ENCODE measurements at places on chromosomes 2 and 18.
A peak's percentile ranks its signal among the peaks of the same experiment; 100 is the strongest.

DNA sequence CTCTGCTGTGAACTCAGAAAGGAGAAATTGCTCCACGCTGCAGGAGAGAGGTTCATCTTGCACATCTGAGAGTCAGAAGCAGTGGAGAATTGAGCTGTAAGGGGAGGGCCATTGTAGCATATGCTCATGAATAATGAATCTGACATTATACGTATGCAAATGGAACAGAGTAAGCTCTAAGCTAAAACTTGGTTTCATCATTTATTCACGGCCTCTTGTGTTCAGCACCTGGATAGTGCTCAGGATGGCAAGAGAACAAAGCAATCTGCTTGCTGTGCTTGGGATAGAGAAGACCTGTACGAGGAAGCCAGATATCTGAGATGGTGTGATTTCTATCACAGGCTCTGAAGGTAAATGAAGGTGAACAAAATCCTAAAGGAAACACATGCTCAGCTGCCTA lies 87.9 kb upstream of the GCFC2 start:
- no peak for DNase-seq

- DNase-seq, result no peak
These were observed 29.1 kb upstream of the THSD7B start for GRCh38 chr2:136736236-136736635.

- peak; percentile 31 for DNase-seq
These were observed 370.9 kb upstream of the ZEB2 start for GRCh38 chr2:144890828-144891227.

- DNase-seq, result no peak
These were observed 347.6 kb upstream of the RAB12 start for GRCh38 chr18:8261651-8262091.

DNA sequence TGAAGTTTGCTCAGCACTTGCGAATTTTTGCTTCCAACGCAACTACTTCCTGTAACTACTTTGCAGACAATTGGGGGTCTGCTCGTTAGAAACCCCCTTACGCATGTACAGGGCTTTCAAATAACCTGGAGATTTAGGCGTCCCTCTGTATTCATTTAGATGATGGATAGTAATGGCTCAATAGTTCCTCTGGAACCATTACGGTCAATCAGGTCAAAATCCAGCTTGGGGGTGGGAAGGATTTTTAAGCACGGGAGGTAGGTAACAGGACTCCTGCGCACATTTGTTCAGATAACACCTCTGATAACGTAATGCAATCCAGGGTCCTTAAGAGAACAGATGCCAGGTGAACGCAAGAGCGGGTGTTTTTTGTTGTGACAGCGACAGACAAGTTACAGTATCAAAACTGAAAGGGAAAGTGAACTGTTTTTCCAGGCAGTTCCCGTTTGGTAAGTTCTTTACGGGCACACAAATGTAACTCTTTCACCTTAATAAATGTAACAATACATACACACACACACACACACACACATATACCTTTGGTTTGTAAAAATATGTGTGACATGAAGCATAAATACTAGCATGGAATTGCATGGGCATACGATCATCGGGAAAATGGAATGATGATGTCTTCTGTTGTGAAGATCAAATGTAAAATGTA lies 3.8 kb upstream of the OSR1 start:
- DNase-seq, result peak; percentile 50

DNA sequence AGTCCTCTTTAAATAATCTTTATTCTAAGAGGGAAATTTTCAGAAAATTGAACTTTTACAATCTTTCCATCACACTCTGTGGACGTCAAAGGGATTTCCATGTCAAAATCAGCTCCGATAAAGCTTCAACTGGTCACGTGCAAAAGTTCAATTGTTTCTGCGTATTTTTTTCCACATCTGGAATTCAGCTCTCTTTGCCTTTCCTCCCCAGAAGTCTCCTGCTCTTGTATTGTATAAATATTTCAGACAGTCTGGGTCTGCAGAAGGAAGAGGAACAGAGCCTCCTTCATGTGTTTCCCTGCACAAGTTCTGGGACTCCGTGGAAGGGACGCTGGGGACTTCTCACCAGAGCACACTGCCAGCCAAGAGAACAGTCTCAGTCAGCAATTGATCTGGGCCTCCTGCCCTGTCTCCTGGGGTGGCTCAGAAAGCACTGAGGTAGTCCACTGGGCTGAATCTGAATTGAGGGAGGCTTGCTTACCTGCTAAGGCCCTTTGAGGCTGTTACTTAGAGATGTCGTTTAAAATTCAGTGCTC lies 251.5 kb downstream of the TFCP2L1 start:
- no peak for DNase-seq

- no peak for DNase-seq
These were observed 5.2 kb upstream of the MOB1A start for GRCh38 chr2:74183878-74184277.

DNA sequence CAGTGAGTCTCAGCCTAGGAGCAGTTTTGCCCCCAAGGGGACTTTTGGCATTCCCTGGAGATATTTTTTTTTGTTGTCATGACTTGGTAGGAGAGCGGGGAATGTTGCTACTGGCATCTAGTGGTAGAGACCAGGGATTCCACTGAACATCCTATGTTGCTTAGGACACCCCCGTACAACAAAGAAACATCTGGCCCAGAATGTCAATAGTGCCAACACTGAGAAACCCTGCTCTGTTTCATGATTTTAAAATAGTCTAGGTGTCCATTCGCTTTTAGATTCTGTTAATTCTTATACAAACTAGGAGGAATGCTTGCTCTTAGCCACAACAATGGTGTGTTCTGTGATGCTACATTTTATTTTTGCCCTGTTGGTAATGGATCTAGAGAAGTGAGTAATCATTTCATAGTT lies 225.8 kb upstream of the SIX3 start:
- DNase-seq, result no peak

GRCh38 chr18:54881229-54881768 lies 53.0 kb downstream of the RAB27B start:
- DNase-seq, result no peak

GRCh38 chr2:119550346-119550745 lies 6.1 kb downstream of the CFAP221 start:
- no peak for DNase-seq

DNA sequence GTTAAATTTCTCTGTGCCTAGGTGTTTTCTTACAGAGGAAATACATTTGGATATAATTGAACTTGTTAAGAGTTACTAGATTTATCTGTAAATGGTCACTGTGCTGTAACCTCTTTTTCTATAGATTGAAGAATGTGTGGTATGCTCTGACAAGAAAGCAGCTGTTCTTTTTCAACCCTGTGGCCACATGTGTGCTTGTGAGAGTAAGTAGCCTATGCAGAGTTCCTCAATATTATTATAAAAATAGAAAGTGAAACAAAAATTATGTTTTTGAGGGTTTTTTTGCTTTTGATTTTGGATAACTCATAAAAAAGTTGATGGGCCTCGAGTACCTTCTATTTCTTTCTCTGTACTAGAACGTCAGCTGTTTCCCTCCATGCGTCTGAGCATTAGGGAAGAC lies 112.4 kb downstream of the MIB1 start:
- no peak for DNase-seq

DNA sequence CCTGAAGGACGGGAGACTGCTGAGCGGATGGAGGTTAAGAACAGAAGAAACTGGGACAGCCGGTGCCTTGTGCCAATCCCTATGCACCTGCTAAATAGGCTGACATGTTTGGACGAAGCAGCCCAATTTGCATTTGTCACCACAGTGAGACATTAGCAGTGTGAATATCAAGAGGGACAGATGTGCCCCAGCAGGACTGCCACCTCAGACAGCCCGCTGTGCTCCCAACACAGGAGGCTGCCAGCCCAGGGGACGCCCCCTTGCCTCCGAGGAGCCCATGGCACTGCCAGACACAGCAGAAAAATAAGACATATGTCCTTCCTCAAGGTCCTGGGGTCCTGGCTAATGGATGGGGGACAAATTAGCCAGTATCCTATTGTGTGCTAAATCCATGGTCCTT lies 306.7 kb upstream of the POU3F3 start:
- no peak for DNase-seq

- DNase-seq, result no peak
These were observed 46.2 kb downstream of the PPP4R1 start for GRCh38 chr18:9568186-9568585.

- DNase-seq, result no peak
These were observed 136.6 kb upstream of the ZC3H15 start for GRCh38 chr2:186349508-186349907.

DNA sequence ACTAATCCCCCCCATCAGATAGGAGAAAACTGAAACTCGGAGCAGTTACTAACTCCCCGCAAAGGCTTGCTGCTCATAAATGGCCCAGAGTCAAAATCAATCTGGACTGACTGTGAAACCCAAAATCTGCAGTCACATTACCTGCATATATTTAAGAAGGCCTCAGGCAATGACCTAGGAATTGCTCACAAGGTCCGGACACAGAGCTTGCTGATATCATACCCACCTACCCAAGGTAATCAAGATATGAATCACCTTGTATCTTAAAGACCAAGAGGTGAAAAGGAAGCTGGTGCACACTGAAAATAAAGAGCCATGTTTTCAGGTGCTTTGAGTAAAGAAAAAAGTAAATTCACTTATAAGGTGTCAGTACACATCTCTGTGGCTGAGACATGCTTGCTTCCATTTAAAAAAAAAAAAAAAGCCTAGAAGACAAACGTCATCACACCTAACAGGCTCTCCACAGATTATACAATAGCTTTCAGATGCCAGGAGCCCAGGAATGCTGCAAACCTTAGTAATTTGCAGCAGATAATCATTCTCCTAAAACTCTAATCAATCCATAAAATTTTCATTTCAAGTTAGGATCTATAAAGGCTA lies 195.4 kb downstream of the ZEB2 start:
- DNase-seq, result peak; percentile 62

- no peak for DNase-seq
These were observed 59.0 kb upstream of the SPATS2L start for GRCh38 chr2:200247494-200247893.

DNA sequence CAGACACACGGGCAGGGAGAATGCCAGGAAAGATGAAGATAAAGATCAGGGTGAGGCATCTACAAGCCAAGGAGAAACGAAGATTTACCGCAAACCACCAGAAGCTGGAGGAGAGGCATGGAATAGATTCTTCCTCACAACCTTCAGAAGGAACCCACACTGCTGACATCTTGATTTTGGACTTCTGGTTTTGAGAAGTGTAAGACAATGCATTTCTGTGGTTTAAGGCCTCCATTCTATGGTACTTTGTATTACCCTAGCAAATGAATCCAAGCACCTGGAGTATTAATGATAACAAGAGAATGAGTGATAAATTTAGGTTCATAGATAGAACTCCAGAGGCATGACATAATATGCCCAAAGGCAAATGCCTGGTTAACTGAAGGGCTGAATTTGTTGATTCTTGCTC lies 11.8 kb upstream of the FN1 start:
- no peak for DNase-seq

GRCh38 chr2:66024391-66024790 lies 410.5 kb upstream of the MEIS1 start:
- no peak for DNase-seq

GRCh38 chr2:149617476-149617875 lies 29.9 kb upstream of the MMADHC start:
- DNase-seq, result no peak

GRCh38 chr2:73920577-73921545 lies 5.8 kb upstream of the DGUOK start:
- DNase-seq, result no peak

- no peak for DNase-seq
These were observed 1973.9 kb upstream of the LRRTM1 start for GRCh38 chr2:82278416-82278815.

- DNase-seq, result no peak
These were observed 52.5 kb downstream of the RAB31 start for GRCh38 chr18:9760641-9761040.

- DNase-seq, result no peak
These were observed 69.7 kb downstream of the RPRM start for GRCh38 chr2:153408710-153409385.

- no peak for DNase-seq
These were observed 449 bp upstream of the ATRAID start for GRCh38 chr2:27211241-27211942.

DNA sequence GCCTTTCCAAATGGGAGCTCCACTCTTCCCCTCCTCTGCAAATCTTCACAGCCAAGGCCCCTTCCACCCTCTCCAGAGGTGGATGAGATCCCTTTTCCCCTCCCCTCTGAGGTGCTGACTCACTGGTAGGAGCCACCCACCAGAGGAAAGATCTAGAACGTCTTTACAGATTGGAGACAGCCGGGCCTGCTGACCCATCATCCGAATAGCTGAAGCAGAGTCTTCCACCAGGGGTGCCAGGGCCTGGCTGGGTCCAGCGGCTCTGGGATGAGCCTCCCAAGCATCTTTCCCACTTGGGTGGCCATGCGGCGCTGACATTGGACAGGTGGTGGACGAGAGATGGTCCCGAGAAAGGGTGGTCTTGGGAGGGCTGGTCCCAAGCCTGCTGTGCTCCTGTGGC lies 9.0 kb downstream of the ERFE start:
- DNase-seq, result no peak

- DNase-seq, result no peak
These were observed 18.9 kb downstream of the AAK1 start for GRCh38 chr2:69624611-69625010.

DNA sequence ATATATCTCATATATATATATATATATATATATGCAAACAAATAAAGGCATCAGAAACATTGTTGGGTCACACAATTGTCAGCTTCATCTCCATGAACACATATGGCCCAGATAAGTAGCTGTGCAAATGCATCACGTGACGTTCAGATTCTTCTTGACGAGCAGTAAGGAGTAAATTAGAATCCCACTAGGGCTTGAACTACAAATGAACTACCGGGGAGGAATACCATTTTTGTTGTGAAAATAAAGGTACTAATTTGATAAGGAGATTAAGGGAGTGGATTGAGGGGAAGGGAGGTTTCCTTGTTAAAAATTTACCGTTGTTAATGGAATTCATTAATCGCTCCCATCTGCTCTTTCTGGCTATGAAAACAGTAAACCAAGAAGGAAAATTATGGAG lies 186.5 kb upstream of the COPS8 start:
- DNase-seq, result no peak

DNA sequence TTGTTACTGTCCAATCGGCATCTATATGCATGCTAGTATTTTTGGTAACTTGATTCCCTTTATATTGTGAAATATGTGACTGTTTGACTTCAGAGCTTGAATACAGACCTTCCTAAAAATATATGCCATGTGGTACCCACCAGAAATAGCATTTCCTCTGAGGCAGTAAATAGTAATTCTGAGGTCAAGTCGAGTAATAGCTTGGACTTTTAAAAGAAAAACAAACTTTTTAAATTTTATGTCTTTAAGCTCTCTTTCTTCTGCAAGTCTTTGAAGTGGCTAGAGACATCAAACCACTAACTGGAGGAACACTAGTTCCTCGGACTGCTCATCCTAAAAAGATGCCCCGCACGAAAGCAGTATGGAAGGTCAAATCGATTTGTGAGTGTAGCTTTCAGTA lies 396.8 kb upstream of the SLC14A2 start:
- no peak for DNase-seq

DNA sequence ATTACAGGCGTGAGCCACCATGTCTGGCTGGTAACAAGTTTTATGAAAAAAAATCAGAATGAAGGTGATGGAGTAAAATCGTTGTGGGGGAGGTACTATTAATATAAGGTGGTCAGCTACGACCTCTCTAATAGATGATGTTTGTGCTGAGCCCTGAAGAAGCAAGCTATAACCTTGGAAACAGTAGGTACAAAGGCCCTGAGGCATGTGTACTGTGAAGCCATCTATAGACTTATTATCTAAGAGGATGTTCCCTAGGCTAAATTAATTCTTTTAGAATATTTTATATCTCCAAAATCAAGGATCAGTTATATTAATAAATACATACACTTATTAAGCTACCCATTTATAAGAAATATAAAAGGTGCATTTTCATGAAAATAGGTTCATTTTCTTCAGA lies 23.3 kb upstream of the SSB start:
- DNase-seq, result no peak

- DNase-seq, result no peak
These were observed 527.5 kb downstream of the GALR1 start for GRCh38 chr18:77777163-77777562.
